ENCODE measurements at places on chromosomes 7 and 10.

DNA sequence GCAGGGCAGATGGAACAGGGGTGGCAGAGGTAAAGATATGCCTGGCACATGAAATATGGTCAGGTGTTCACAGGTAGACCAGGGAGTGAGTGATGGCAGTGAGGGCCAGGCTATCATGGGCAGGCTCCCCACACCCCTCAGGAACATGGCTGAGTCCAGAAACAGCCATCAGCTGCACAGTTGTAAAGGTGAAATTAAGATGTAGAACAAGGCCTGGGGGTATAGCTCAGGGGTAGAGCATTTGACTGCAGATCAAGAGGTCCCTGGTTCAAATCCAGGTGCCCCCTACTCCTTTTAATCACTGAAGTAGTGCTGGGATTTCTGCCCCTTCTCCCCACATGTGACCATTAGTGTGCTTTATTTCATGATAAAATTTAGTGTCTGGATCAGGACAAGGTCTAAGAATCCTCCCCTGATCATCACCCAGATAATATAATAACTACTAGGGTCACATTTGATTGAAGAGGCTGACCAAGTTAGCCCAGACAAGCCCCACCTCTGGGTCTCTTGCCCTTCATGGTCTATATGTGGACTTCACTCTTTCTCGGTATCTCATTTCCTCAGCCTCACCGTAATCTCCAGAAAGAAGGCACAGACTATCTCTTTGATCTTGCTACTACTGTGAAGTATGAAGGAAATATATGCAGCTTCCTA, 69.0 kb downstream of the ZNF783 start:
- no peak for DNase-seq

- DNase-seq: no peak
These were observed 9.0 kb downstream of the FAM204A start for GRCh38 chr10:118332948-118333710.

DNA sequence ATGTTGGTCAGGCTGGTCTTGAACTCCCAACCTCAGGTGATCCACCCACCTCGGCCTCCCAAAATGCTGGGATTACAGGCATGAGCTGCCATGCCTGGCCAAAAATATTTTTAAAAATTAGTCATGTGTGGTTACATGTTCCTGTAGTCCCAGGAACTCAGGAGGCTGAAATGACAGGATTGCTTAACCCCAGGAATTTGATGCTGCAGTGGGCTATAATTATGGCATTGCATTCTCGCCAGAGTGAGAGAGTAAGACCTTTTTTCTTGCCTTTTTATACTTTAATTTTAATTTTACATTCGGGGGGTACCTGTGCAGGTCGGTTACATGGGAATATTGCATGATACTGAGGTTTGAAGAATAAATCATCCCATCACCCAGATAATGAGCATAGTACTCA, 86.6 kb upstream of the ZNF92 start:
- DNase-seq: no peak

- no peak for DNase-seq
These were observed 258.0 kb upstream of the SP4 start for GRCh38 chr7:21169667-21170580.

GRCh38 chr7:142618655-142619351, 130.5 kb upstream of the PRSS1 start:
- DNase-seq: no peak

DNA sequence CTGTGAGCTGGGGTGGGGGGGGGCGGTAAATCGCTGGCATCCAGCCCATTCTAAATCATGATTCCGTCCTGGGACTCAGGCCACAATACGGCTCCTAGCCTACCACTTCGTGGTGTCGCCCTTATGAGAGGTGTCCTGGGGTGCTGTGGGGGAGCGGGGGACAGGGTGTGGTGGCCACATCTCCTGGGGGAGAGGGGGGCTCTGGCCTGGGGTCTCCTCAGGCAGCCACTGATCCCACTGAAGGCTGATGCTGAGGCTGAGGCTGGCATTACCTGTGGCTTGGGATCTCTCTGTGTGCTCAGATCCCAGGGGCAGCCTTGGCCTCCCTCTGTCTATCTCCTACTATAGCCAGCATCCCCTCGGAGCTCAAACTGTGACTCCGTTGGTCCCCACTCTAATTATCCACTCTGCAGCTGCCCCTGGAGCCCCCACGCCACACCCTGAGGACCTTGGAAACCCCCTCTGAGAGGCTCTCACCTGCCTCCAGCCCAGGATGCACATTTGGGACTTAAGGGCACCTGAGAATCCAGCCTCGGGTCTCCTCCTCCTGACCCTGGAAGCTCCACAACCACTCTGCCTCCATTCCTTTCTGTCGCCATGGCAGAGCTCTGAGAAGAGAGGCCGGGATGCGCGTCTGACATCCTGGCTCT, 249.3 kb upstream of the TCERG1L start:
- DNase-seq: no peak

GRCh38 chr7:87330316-87330715, 15.1 kb upstream of the CROT start:
- DNase-seq: no peak

DNA sequence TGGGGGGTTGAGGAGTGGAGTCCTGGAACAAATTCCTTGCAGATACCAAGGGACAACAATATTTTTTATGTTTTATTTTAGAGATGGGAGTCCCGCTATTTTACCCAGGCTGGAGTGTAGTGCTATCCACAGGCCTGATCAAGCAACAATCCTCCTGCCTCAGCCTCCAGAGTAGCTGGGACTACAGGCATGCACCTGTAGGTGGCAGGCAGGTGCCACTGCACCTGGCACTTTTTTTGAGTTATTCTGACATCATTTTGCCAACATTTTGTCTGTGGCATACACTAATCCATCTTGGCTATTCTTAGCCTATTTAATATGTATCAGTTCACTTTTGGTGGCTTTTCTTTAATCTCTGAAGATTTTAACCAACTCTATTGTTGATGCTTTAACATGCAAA, 317.8 kb upstream of the MTPN start:
- no peak for DNase-seq

- no peak for DNase-seq
These were observed 59.9 kb downstream of the HIBADH start for GRCh38 chr7:27602766-27603165.

GRCh38 chr10:24806262-24806661, 82.6 kb upstream of the ARHGAP21 start:
- DNase-seq: no peak

GRCh38 chr10:13143766-13144165, 17.6 kb upstream of the MCM10 start:
- no peak for DNase-seq

DNA sequence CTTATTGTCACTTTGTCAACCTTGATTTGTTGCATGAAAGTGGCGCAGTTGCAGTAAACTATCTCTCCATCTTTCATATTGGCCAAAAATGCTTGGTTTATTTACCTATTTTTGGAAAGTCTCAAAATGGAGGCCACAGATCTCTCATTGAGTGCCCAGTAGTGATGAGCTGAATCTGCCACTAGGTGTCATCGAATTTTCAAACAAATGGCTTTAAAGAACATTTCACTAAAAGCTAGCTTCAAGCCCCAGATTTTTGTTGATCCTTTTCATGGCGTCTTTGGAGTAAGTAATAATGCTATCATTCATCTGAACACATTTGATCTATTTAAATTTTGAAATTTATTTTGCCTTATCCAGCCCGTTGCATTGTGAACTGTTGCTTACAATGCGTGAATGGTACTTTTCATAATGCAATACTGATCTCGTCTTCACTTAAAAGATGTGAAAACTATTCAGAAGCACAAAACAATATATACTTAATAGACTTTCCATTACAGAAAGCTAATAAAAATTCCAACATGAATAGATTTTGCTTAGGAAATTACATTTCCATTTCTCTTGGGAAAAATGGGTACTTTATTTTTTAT, 236.2 kb downstream of the DNAJB9 start:
- DNase-seq: no peak

- DNase-seq: no peak
These were observed 108.5 kb downstream of the RAB18 start for GRCh38 chr10:27612551-27613035.

DNA sequence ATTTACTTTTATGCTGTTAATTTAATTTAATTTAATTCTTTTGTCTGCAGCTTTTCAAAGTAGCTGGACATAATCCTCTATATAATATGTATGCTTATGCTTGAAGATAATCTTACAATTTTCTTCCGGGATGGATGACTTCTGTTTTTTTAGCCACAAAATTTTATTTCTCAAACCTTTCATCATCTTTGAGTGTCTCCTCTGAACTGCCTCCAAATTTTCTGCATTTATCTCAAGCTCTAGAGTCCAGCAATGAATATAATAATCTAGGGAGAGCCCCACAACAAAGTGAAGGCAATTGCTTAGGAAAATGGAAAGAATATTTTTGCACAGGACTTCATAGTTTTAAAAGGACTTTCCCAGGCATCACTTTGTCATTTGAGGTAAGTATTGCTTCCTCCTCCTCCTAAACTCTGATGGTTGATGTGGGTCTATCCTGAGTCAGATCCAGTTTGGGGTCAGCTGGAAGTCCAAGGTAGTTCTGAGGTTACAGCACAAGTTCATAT, 53.7 kb upstream of the FAM3C start:
- DNase-seq: no peak

- DNase-seq: no peak
These were observed 57.8 kb downstream of the AUTS2 start for GRCh38 chr7:69656077-69656476.

DNA sequence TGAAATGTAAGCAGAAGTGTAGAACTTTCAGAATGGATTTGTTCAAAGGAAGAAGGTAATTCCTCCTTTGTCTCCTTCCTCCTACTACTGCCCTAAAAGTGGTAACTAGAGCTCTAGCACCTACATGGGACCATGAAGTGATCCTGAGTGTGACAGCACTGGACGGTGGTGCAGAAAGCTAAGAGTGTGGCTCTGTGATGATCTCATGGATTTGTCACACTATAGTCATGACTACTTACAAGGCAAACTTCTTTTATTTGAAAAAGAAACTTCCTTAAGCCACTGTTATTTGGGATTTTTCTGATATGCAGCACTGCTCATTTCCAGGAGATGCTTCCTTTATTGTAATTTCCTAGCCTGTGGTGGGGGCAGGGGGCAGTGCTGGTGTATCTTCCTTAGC, 5.8 kb upstream of the FHIP2A start:
- no peak for DNase-seq

GRCh38 chr10:34449836-34450235, 365.3 kb downstream of the PARD3 start:
- DNase-seq: no peak

DNA sequence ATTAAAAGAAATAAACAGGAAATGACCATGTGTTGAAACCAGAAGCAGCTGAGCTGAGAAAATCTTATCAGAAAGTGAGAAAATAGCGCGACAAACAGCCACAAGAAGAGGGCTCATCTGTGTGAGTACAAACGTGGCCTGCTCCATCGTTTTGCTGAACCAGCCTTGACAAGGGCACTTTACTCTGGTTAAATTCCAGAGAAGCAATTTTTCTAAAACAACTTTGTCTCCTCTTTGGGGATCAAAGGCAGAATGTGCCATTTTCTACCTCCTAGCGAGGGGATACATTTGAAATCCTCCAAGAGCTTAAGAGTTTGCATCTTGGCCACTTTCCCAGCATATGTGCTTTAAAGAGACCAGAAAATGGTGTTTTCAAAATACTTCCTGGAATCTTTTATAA, 51.3 kb upstream of the VIPR2 start:
- no peak for DNase-seq

GRCh38 chr10:34711500-34711899, 103.6 kb downstream of the PARD3 start:
- DNase-seq: no peak

- no peak for DNase-seq
These were observed 99.0 kb upstream of the ITGB1 start for GRCh38 chr10:33056828-33057596.

DNA sequence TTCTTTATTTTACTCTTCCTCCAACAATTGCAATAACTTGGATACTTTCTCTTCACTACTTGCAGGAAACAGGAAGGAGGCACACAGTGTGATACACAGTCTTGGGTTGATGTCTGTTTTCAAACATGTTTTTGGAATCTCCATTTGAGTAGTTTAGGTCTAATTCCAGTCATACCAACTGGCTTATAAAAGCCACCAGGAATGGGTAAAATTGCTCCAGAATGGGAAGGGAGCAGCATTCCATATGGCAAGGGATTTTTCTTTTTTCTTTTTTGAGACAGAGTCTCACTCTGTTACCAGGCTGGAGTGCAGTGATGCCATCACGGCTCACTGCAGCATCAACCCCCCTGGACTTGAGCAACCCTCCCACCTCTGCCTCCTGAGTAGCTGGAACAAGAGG, 545.1 kb upstream of the GALNT17 start:
- no peak for DNase-seq

DNA sequence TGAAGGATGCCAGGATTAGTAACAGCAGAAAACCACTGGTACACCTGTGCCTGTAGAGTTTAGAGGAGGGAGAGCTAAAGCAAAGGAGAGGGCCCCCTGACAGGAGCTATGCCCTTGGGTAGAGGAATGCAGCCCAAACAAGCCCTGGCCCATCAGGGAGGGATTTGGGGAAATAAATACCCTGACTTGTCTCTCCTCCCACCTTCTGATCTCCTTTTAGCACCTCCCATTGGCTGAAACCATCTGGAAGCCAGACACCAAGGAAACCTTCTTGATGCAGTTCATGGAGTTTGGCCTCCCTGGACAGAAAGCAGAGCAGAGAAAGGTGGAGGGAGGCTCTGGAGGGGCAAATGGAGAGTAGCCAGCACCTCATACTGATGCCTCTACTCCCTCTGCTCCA, 45.3 kb downstream of the ADRA2A start:
- no peak for DNase-seq

- no peak for DNase-seq
These were observed 485.8 kb upstream of the MGMT start for GRCh38 chr10:128981251-128981650.

GRCh38 chr10:101223274-101224059, 5.8 kb downstream of the LBX1 start:
- DNase-seq: no peak
